ENCODE measurements at places on chromosomes 11 and 22.

- no peak for DNase-seq
Observed at GRCh38 chr11:69460540-69461257, 20.8 kb upstream of the LINC01488 start.

DNA sequence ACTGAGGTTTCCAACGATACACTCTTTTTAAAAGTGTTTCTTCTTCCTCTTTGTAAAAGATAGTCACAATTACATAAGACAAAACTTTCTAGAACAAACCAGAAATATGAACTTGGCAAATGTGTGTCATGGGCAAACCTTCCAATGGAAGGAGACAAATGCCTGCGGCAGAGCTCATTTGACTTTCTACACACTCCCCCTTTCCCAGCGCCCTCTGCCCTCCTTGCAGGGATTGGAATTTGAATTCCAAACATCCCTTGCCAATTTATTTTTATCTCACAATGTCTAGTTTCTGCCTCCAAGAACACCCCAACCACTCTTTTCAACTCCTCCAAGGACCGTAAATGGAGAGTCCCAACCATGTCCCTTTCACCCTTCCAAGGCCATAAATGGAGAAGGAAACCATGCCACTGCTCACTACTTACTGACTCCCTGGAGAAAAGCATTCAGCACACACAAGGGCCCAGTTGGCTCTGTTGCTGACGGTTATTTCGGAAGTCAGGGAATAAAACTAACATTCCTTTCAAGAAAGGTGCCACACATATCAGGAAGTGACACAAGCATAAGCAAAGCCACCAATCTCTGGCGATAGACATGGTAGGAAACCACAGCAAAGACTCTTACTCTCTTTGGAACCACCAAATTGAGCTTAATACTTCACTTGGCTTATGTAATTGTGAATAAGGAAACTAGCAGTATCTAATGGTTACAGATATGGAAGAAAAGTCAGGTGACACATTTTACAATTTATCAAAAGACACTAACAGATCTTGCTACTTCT, 15.0 kb upstream of the ESAM start:
- DNase-seq = no peak

DNA sequence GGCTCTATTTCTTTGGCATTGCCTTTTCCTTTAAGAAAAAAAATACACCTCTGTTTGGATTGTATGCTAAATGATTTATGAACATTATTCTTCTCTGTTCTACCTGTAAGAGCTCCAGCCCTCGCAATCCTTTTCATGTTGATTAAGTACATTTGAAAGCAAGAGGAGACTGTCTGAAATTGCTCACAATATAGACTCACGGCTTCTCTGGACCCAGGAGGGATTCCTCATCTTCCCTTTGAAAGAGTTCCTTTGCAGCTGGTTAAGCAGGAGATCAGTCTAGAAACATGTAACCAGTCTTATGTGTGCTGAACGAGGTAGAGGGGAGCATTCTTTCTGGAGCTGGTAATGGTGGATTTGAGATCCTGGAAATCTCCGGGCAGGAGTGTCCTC, 47.4 kb downstream of the PKNOX2 start:
- no peak for DNase-seq

GRCh38 chr11:121334973-121335710, 42.6 kb downstream of the SC5D start:
- DNase-seq = no peak

DNA sequence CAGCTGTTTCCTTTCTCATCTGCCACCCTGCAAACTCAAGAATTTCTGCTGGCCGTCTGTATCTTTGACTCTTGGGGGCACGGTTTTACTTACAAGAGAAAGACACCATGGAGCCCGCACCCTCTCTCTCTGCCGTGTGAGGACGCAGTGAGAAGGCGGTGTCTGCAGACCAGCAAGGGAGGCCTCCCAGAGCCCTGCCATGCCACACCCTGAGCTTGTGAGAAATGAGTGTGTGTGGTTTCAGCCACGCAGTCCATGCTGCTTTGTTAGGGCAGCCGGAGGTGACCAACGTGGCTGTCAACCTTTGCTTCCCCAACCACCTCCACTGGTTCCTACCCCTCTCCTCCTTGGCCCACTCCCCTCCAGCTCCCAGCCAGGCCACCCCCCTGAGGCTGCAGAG, 70.1 kb upstream of the NUP50 start:
- DNase-seq = no peak

GRCh38 chr11:120598517-120599257, 87.1 kb downstream of the GRIK4 start:
- no peak for DNase-seq

- no peak for DNase-seq
Observed at GRCh38 chr22:21761086-21761485, 25.5 kb upstream of the YPEL1 start.

DNA sequence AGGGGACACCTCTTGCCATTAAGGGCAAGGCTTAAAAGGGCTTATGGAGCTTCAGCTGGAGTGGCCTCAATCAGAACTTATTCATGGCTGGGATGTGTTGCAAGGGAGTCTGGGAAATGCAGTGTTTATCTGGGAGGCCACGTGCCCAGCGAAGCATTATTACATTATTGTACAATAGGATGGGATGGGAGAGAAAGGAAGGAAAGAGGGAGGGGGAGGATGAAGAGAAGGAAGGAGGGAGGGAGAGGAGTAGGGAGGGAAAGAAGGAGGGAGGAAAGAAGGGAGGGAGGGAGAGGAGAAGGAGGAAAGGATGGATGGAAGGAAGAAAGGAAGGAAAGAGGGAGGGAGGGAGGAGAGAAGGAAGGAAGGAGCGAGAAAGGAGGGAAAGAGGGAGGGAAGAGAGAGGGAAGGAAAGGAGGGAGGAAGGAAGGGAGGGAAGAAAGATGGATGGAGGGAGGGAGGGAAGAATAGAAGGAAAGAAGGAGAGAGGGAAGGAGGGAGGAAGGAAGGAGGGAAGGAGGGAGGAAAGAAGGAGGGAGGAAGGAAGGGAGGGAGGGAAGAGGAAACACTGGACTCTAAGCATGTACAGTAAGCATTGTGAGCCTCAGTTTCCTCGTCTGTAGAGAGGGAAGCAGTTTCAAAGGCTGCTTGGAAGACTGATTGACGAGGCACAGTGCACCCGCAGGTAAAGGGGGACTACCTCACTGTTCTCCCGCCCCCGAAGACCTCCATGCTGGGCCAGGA, 62.2 kb downstream of the MYEOV start:
- DNase-seq = no peak

DNA sequence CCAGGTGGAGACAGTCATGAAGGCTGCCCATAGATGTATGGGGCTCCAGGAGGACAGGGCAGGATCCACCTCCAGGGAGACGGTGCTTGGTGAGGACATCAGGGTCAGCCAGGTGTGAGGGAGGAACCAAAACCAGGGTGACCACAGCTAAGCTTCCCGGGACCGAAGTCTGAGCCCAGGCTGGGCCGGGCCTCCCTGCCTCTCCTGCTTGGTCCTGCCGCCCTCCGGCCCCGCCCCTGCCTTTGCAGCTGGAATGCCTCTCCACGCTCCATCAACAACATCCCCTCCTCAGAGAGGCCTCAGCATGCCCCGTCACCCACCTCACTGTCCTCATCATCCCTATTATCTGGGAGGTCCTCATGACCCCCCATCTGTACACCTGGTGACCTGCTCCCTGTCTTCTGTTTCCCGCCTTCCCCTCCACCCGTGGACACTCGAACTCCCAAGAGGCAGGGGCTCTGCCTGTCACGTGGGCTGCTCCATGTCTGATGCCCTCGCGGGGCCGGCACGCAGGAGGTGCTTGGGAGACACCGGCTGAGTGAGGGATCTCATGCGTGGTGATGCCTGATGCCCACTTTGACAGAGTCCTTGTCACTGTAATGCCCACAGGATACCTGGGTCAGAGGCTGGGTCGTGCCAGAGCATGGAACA, 59.4 kb downstream of the RTL6 start:
- DNase-seq = no peak

- DNase-seq = no peak
Observed at GRCh38 chr11:27201454-27202302, 161.1 kb downstream of the BBOX1 start.

DNA sequence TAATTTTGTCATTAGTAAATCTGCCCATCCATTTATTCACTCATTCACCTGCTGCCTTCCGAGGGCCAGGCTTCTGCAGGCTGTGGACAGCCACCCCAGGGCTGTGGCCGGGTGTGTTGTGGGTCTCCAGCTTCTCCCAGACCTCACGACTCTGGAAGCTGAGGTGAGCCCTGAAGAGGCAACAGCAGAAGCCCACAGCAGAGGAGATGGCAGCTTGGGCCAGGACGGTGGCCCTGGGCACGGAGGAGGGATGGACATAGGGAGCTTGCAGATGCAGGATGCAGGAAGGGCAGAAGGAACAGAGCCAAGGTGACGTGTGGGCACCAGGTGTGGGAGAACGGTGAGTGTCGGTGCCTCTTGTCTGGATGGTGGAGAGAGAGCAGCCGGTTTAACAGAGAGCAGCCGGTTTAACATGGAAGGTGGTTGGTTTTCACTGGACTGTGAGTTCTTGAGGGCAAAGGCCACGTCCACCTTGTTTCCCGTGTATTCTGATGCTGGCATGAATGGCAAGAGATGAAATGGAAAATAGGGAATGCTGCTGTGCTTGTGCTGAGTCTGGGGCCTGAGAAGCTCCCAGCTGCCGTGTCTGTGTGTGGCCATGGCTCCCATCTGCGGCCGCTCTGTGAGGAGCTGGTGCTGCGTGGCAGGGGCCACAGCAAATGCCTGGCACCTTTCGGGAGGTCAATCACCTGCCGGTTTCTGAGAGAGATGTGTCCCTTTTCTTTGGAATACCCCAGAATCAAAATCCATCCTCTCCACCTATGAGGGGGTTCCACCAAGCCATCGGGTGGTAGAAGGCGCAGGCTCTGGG, 669.9 kb downstream of the BRD1 start:
- DNase-seq = no peak

DNA sequence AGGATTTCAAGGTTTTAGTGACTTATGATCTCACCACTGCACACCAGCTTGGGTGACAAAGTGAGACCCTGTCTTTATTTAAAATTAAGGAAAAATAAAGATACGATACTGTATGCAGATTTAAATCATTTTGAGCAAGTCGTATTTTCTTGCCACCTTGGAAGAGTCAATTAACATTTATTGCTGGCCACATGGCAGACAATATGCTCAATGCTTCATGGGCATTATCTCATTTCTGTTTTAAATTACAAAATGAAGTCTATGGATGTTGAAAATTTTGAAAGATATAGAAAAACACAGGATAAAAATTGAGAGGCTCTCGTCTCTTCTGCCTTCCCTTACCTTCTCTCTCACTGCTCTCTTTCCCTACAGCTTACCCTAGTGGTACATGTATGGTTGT, 349.0 kb upstream of the CCDC90B start:
- no peak for DNase-seq

DNA sequence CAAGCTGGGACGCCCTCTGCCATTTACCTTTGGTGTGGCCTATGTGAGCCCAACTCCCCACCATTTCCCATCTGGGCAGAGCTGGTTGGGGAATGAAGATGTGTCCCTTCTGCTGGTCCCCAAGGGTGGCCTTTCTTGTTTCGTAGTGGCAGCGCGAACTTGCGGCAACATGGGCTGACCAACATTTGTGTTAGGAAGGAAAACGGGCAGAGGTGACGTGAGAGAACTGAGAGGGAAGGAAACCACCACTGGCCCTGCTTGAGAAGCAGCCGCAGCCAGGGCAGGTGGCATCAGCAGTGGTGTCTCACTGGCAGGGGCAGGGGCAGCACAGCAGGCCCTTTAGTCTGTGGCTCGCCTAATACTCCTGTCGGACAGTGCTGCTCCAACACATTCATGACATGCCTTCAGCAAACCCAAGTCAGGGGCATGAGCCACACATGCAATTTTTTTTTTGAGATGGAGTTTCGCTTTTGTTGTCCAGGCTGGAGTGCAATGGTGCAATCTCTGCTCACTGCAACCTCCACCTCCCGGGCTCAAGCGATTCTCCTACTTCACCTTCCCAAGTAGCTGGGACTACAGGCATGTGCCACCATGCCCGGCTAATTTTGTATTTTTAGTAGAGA, 29.9 kb downstream of the LRRC74B start:
- no peak for DNase-seq

DNA sequence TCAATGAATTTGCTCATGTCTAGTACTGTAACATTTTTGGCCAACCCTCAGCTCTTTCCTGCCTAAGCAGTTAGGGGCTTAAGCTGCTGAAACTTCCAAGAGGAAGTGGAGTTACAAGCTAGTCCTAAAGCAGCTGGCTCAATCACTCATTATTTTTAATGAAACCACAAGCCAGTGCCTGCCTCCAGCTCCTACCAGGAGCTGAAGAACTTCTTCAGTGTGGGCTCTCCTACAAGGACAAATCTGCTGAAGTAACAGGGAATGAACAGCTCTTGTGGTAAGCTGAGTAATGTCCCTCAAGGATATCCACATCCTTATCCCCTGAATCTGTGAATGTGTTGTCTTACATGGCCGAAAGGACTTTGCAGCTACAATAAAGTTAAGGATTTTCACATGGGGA, 112.5 kb downstream of the BBOX1 start:
- DNase-seq = no peak

GRCh38 chr11:64694821-64695365, 28.1 kb downstream of the NRXN2 start:
- no peak for DNase-seq

- no peak for DNase-seq
Observed at GRCh38 chr11:66718320-66718971, 10.6 kb downstream of the SPTBN2 start.

GRCh38 chr11:47272706-47273105, 2.8 kb downstream of the MADD start:
- DNase-seq = no peak

DNA sequence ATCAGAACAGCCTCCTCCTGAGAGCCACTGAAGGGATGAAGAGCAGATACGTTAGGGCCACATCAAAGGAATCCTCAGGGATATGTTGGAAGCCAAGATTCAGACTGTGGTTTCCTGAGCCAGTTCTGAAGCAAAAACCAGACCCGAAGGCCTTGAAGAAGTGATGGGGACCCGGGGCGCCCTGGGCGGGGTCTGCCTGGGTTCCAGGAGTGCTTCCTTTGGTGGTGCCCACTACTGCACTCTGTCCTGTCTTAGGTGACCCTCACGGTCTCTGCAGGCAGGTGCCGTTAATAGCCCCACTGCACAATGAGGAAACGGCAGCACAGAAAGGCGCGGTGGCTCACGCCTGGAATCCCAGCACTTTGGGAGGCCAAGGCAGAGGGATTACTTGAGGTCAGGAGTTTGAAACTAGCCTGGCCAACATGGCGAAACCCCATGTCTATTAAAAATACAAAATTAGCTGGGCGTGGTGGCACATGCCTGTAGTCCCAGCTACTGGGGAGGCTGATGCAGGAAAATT, 12.9 kb upstream of the SH3BP1 start:
- no peak for DNase-seq

- no peak for DNase-seq
Observed at GRCh38 chr11:3225159-3225758, 6.6 kb upstream of the MRGPRG start.

GRCh38 chr22:19107730-19108074, 14.5 kb downstream of the DGCR2 start:
- DNase-seq = no peak

DNA sequence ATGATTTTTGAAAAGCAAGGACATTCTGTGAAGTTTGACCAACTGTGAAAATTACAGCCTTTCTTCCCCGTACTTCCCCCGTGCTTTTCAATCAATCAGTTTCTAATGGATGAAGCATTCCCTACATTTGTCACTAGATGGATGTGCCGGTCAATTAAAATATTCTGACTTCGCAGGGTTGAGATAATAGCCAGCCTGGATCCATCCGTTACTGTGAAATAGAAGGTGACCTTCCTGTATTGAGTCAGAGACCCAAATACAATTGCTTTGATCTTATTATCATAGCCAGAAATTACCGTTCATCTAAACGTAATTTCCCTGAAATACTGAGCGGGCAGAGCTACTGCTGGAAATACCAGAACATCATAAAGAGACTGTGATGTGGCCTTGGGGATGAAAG, 21.1 kb upstream of the PARVB start:
- DNase-seq = no peak

GRCh38 chr11:9820260-9820659, 156.4 kb downstream of the SWAP70 start:
- DNase-seq = no peak
